Chondrocyte (in vitro differentiated cells): ENCODE measurements at places on chromosomes 7 and 10. TPM values are rescaled to one million over a fixed set of nuclear protein-coding genes. Genes with fewer than 3 reads are reported as not detected.

GRCh38 chr7:132866144-132866531 is 215.8 kb downstream of the CHCHD3 start:
- H3K4me3 ChIP-seq, result no peak overlapping the region
- H3K4me1 ChIP-seq, result peaks cover 14% of the 10 kb centered on the region
- H3K27ac ChIP-seq, result no peak overlapping the region
- no peaks in the 10 kb centered on the region for H3K27me3 ChIP-seq

GRCh38 chr7:129370812-129371211 is 63.4 kb upstream of the STRIP2 start:
- H3K27me3 ChIP-seq, result no peaks in the 10 kb centered on the region
- no peak overlapping the region for H3K4me3 ChIP-seq
- H3K36me3 ChIP-seq, result no peaks in the 10 kb centered on the region
- peaks cover 4% of the 10 kb centered on the region for H3K4me1 ChIP-seq

- H3K27me3 ChIP-seq, result no peaks in the 10 kb centered on the region
- peaks cover 8% of the 10 kb centered on the region for H3K4me1 ChIP-seq
- no peak for DNase-seq
- H3K4me3 ChIP-seq, result no peak overlapping the region
- H3K36me3 ChIP-seq, result no peaks in the 10 kb centered on the region
Observed at GRCh38 chr7:156783864-156784263, 109.1 kb downstream of the LMBR1 start.

GRCh38 chr7:34750209-34750608 is 92.2 kb downstream of the NPSR1 start:
- H3K27me3 ChIP-seq, result peaks cover 3% of the 10 kb centered on the region
- no peak for DNase-seq
- H3K4me3 ChIP-seq, result no peak overlapping the region

DNA sequence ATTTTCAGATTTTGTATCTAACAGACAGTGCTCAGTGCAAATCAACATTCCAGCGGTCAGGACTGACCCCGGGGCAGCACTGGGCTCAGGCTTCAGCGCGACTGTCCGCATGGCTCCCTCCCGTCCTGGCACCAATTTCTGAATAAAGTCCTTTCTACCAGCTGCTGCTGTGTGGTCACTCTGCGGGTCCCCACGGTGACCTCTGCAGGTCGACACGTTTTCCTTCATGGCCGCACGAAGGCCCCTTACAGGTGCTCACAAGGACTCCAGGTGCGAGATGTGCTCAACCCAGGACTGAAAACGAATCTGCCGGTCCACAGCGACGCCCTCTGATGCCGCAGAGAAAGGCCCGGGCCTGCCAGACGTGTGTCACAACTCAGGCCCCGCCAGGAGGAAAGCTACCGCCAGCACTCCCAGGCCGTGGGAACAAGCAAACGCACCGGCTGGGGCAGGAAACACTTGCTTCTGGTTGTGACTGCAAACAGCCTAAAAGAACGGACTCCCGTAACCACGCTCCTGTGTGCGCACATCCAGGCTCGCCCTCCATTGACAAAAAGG is 3.7 kb upstream of the UTF1 start:
- H3K36me3 ChIP-seq, result no peaks in the 10 kb centered on the region
- peaks cover 44% of the 10 kb centered on the region for H3K27me3 ChIP-seq
- no peak for DNase-seq
- H3K4me3 ChIP-seq, result no peak overlapping the region
- peaks cover 15% of the 10 kb centered on the region for H3K4me1 ChIP-seq
- H3K27ac ChIP-seq, result no peak overlapping the region

DNA sequence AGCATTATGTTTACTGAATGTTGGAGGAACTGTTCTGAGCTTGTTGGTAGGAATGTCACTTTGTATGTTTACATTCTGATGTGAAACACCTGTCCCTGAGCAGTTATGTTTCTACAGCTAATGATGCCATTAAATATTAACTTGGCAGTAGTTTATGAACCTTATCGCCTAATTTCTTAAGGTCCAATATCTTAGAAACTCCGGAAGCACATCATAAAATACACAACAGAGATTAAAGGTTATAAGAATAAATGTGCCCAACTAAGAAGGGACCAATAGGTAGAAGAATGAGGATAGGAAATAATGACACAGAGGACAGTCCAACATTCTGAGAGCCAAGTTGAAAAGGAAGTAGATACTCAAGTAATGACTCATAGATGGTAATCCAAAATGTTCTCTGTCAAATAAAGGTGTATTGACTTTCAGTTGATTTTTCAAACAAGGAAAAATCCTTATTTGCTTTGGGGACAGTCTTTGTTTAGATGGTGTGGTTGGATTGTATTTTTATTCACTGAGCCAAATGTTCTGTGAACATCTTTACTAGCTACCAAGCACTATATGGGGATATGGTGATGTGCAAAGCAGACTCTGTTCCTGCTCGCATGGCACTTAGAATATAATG is 31.9 kb downstream of the LCOR start:
- no peaks in the 10 kb centered on the region for H3K36me3 ChIP-seq
- no peak overlapping the region for H3K4me3 ChIP-seq
- no peaks in the 10 kb centered on the region for H3K27me3 ChIP-seq
- peak overlapping the region; percentile 46 for H3K27ac ChIP-seq

- H3K27me3 ChIP-seq, result no peaks in the 10 kb centered on the region
- no peak overlapping the region for H3K27ac ChIP-seq
- peak; percentile 72 for DNase-seq
- no peak overlapping the region for H3K4me3 ChIP-seq
- H3K36me3 ChIP-seq, result no peaks in the 10 kb centered on the region
Observed at GRCh38 chr7:139995017-139995915, 67.5 kb downstream of the PARP12 start.

The HECW1 gene
- 0.65 to 1.9 TPM (median 1.5 TPM) in 3 replicates for total RNA-seq

DNA sequence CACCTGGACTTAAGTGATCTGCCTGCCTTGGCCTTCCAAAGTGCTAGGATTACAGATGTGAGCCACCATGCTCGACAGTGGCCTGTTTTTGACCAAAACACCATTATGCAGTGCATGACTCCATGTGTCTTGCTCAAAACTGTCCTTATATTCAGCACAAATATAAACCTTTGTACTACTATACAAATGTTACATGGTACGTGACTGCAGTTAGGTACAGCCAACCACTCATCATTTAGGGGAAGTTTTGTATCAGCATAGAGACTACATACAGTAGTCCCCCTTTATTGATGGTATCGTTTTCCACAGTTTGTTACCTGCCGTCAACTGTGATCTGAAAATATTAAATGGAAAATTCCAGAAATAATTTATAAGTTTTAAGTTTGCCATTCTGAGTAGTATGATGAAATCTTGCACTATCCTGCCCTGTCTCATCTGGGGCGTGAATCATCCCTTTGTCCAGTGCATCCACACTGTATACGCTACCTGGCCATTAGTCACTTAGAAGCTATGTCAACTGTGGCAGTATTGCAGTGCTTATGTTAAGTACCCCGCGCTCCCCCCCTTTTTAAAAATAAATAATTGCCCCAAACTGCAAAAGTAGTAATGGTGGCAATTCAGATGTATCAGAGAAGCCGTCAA is 23.3 kb upstream of the ZNF282 start:
- no peak for DNase-seq
- H3K36me3 ChIP-seq, result peaks cover 24% of the 10 kb centered on the region
- no peak overlapping the region for H3K4me3 ChIP-seq
- H3K27ac ChIP-seq, result no peak overlapping the region
- no peaks in the 10 kb centered on the region for H3K4me1 ChIP-seq
